ENCODE measurements at places on chromosomes 6 and 20. TPM values are rescaled to one million over a fixed set of nuclear protein-coding genes. Genes with fewer than 3 reads are reported as not detected.

SOX18 gene
- total RNA-seq = not detected

BIRC7 gene
- 0.21 TPM for total RNA-seq

GID8 gene
- total RNA-seq = 31.9 TPM

DNAH8 gene
- total RNA-seq = 0.10 TPM

RAB44 gene
- total RNA-seq = 1.3 TPM

PTGIS gene
- under 0.01 TPM for total RNA-seq

DOK5 gene
- not detected for total RNA-seq

EBF4 gene
- 0.63 TPM for total RNA-seq

UQCC2 gene
- 2.4 TPM for total RNA-seq

CCN6 gene
- total RNA-seq = not detected

ABHD16B gene
- not detected for total RNA-seq

POM121L2 gene
- total RNA-seq = not detected

CRIP3 gene
- total RNA-seq = 0.84 TPM

KCNK5 gene
- total RNA-seq = 0.31 TPM

GHRH gene
- not detected for total RNA-seq

TAGAP gene
- total RNA-seq = 320 TPM

PAX1 gene
- total RNA-seq = not detected

CST4 gene
- total RNA-seq = not detected

EPB41L1 gene
- 0.21 TPM for total RNA-seq

MYMX gene
- total RNA-seq = not detected
